ENCODE measurements at places on chromosomes 4 and X.

GRCh38 chrX:55648434-55648833 lies 25.2 kb downstream of the FOXR2 start:
- no peak for DNase-seq

GRCh38 chr4:13957871-13958270 lies 330.3 kb upstream of the BOD1L1 start:
- no peak for DNase-seq

DNA sequence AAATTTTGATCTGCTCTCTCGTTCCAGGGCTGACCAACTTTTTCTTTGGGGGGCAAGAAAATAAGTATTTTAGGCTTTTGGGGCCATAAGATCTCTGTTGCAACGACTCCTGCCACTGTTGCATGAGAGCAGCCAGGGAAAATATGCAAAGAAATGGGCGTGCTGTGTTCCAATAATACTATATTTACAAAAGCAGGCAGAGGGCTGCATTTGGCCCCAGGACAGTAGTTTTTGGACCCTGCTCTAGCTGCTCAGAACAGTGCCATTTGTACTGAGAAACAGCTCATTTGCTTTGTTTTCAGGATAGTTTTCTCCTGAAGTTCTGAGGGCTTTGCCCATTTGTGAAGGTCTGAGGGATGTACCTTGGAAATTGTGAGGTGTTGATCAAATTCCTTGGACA lies 135.1 kb upstream of the MBNL3 start:
- no peak for DNase-seq

GRCh38 chrX:79130857-79131256 lies 13.6 kb upstream of the GPR174 start:
- no peak for DNase-seq

- DNase-seq: no peak
Observed at GRCh38 chr4:150789864-150790263, 207.9 kb downstream of the MAB21L2 start.

GRCh38 chr4:15037923-15038541 lies 35.8 kb downstream of the CPEB2 start:
- DNase-seq: no peak

GRCh38 chr4:161454860-161455259 lies 708.9 kb downstream of the FSTL5 start:
- no peak for DNase-seq

DNA sequence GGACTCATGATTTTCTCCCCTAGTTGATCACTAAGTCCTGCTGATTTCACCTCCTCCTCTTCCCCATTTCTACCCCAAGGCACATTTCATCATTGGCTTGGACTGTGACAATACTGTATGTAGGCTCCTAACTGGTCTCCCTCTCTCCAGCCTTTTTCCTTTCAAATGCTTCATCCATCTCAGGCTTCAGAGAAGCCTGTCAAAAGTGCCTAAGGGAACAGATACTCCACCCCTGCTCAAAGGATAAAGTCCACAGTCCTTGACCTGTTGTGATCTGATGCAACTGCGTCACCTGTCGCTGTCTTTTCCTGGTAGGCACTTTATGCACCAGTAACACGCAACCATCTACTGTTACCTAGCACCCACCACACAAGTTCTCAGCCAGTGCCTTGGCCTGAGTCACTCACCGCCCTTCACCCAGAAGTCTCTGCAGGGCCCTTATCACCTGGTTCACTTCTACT lies 12.8 kb downstream of the SCARB2 start:
- DNase-seq: no peak

DNA sequence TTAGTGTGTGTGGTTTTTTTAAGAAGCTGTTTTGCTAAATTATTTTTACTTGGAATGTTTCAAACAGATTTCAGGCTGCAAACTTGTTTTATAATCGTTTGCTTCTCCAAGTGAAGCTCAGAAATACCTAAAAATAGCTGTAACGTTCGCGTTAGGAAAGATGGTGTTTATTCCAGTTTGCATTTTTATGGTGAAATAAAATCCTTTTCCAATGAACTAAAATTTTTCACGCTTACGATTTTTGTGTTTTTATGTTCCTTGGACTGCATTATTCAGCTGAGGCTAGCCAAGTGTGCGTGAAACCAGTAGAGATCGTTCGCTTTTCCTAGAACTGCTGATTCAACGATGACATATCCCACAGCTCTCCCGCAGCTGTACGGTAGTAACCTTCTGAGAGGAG lies 10.9 kb downstream of the AKAP17A start:
- no peak for DNase-seq

DNA sequence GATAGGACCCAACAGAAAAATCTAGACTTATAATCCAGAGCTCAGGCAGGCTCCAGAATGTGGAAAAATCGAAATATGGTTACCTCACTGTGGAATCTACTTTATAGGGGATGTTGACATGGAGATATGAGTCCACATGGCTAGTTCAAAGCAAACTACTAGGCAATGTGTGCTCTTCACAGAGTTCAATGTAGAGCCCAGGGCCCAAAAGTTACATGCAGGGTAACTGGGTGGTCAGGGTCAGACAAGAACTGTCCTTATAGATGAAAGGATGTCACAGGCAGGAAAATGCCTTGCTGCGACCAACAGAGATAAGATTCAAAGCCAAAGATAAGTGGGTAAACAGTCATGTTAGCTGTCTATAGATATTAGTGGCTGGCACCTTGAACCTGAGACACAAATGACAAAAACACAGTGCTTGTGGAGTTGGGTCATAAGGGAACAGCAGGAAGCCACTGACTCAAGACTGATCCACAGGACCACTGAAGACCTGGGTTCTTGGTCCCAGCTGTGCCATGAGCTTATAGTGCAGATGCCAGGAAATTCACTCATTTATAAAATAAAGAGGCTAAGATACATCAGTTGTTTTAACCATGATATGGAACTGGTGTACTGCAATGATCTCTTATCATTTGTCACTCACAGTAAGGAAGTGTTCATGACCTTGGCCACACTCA lies 101.7 kb upstream of the MBNL3 start:
- no peak for DNase-seq

- no peak for DNase-seq
Observed at GRCh38 chrX:129586446-129586845, 46.4 kb downstream of the OCRL start.

GRCh38 chrX:80876877-80877276 lies 67.2 kb upstream of the BRWD3 start:
- DNase-seq: no peak

DNA sequence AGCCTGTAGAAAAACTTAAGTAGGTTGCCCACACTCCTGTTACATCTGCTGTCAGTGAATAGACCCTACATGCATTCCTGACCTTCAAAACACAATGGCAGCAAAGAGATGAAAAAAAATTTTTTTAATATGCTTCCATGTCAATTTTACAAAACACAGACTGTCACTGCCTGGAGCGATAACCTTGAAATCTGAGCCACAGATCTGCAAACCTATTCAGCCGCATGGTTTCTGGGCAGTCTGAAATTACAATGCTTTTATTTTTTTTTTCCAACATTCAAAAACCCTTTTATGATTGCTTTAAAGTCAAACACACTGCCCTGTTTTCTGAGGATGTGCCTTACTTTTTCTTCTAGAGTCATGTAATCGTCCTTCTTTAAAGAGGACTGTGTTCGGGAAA lies 264.9 kb upstream of the PUDP start:
- DNase-seq: no peak

Data from left ventricle myocardium inferior (tissue), 1 donor.